Left colon (tissue), 2 donors: ENCODE measurements at places on chromosomes 2 and 18. TPM values are rescaled to one million over a fixed set of nuclear protein-coding genes. Genes with fewer than 3 reads are reported as not detected.
A peak's percentile ranks its signal among the peaks of the same experiment; 100 is the strongest.

GRCh38 chr2:230589025-230589424 lies 123.6 kb upstream of the CAB39 start:
- no peak for DNase-seq

- no peak for DNase-seq
These were observed 78.4 kb downstream of the NEB start for GRCh38 chr2:151655663-151656398.

GRCh38 chr2:170817093-170818035 lies 677 bp downstream of the GAD1 start:
- no peak for DNase-seq

DNA sequence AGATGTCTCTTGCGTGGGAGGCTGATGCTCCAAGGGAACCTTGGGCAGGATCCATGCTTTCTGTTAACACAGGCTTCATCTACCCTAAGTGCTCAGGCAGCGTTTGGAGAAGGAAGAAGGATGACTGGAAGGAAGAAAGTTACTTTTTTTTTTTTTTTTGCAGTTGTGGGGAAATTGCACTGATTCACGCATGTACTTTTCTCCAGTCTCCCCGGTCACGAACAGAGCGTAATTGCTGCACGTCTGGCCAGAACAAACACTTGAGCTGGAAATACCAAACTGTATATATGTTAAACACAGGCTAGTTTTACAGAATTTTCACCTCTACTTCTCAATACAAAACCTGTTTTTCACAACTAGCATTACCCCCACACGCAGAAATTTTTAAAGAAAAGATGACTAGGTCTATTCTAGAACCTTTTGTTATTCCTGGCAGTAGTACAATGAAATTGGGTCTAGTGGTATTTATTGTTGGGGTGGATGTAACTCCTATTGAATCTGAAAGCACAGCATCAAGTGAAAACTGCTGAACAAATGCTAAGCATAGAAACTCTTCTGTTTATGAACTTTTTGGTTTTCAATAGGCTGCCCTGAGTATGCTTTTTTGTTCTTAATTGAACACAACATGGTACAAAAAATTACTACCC lies 9.3 kb upstream of the SCYGR5 start:
- no peak for DNase-seq

DNA sequence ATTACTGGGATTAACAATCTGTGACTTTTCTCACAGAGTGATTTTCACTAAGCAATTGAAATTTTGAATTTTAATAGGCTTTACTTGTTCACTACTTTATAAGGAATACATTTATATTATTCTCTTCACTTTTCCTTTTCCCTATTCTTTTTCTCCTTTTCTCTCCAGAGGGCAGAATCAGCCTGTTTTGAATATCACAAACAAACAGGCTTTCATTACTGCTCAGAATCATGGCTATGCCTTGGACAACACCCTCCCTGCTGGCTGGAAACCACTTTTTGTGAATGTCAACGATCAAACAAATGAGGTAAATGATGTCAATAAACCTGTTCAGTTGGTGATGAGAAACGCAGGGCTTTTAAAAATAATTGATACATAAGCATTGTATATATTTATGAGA lies 35.3 kb downstream of the CPS1 start:
- DNase-seq = no peak

DNA sequence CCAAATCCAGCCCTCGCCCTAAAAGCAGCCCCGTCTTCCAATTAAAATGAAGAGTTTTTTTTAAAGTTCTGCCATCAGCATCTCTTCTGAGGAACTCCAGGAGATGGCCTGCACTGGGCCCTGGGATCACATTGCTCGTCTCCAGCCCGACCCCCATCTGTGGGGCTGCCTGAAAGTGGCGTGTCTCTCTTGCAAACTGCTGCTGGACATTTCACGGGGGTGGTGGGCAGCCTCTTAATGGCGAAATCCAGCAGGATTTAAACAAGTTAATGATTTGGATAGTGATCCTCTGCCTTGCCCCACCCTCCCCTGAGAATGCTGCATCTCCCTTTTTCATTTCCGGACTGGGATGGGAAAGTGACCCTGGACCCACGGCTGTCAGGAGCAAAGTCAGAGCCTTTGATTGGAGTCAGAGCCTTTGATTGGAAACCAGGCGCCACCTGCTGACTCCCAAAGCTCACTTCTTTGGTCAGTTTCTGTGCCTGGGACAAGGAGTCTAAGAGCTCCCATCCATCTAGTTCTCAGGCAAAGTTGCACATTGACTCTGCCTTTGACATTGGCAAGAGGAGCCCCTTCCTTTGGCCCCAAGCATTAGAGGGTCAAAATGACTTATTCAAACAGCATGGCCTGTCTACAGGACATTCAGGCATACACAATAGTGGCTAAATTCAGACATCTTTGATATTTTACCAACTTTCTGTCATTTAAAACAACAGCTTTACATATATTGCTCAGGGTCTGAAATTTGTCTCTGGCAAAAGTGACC lies 155.2 kb downstream of the SH3BP4 start:
- peak; percentile 37 for DNase-seq

- no peak for DNase-seq
These were observed 48.5 kb downstream of the TPO start for GRCh38 chr2:1461507-1462390.

DNA sequence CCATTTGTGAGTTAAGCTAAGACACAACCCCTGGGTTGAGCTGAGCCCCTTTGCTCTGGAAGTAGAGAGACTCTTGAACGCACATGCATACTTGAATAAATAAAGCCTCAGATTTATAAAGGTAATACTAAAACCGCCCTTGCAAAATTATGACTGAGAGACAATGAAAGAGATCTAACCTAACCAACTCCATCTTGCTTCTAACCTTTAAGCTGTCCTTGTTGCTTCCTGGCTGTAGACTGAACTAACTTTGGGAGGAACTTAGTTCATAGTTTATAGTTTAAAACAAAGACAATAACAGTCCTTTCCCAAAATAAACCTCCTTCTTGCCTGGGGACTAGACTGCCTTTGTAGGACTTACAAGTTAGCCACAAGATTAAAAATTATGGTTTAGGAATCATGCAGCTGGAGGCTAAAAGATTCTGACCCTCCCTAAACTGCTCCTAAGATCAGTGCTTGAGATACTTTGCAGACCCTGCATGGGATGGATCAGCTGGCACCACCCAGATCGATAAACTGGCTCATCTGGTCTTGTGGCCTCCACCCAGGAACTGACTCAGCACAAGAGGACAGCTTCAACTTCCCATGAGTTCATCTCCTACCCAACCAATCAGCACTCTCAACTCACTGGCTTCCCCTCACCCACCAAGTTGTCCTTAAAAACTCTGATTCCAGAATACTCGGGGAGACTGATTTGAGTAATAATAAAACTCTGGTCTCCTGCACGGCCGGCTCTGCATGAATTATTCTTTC lies 240.2 kb upstream of the SLC14A2 start:
- no peak for DNase-seq

- DNase-seq = peak; percentile 29
These were observed 61.0 kb upstream of the TMEM87B start for GRCh38 chr2:111994042-111994441.

DNA sequence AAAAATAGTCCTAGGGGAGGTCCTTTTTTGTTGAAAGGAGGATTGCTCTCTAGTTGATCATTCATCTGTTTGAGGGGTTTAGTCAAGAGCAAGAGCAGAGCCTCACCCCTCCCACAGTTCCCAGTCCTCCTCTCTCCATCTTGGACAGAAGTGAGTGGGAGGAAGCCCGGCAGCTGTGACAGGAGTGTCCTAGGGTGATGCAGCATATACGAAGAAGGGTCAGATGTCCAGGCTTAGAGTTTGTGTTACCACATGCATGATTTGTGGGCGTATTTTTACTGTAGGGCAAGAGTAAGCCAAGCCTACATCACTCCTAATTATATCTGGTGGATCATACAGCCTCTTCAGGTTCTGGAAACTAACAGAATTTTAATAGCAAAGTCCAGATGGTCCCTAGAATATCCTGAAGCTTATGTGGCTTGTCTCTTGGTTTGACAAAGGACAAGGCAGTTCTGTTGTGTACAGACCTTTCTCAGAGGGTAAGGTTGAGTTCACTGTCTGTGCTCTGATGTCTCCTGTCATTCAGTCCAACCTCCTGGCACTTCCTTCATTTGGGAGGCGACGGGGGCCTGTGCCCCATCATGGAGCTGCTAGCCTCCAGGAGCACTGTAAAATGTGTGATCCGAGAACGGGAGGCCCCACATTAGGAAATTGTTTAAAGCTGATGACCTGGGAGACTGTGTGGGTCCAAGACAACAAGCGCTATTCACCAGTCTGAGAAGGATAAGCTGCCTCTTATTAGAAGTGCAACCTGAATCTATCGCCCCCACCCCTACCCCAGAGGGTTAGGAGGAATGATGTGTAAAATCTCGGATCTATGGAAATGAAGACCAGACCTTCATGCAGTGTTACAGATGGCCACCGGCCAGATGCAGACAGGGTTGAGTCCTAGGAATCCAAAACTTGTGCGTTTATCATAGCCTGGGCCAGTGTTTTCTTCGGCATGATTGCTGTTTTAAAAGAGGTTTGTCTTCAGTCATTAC lies 6.9 kb downstream of the CEP68 start:
- DNase-seq = no peak

The KRTCAP3 gene
- total RNA-seq = 90.0 TPM

The HOXD8 gene
- total RNA-seq = 9.8 TPM

The DNER gene
- 1.3 TPM for total RNA-seq

The FNDC4 gene
- 1.4 TPM for total RNA-seq

The MSH6 gene
- total RNA-seq = 16.4 TPM

The OXER1 gene
- 4.1 TPM for total RNA-seq

The AGAP1 gene
- total RNA-seq = 78.5 TPM
